Mucosa of descending colon (tissue), 3 donors: ENCODE measurements at places on chromosomes 5 and 9. TPM values are rescaled to one million over a fixed set of nuclear protein-coding genes. Genes with fewer than 3 reads are reported as not detected.

- no peak for DNase-seq
Measured at GRCh38 chr5:10439692-10440091, 2.0 kb upstream of the ROPN1L start.

- DNase-seq: no peak
Measured at GRCh38 chr5:154174091-154174490, 16.4 kb upstream of the GALNT10 start.

DNA sequence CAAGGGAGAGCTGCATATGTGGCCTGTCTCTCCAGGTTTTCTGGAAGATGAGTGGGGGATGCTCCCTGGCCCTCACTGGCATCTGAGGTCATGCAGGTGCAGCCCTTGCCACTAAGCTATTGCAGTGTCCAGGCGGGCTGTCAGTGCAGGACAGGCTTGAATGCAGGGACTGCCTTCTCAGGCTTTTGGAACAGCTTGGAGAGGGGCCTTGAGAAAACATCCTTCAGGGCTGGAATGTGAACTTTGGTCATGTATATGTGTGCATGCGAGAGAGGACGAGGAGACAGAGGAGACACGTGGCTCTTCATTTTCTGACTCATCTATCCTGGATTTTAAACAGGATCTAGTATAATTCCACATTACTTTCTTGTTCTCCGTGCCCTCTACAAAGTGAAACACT, 90.3 kb downstream of the MACROH2A1 start:
- no peak for DNase-seq

- peak; percentile 79 for DNase-seq
Measured at GRCh38 chr5:157266286-157267007, 524 bp downstream of the CYFIP2 start.

- DNase-seq: no peak
Measured at GRCh38 chr9:88289532-88289931, 98.7 kb upstream of the SPIN1 start.

GRCh38 chr9:35495984-35496383, 6.1 kb downstream of the RUSC2 start:
- no peak for DNase-seq

DNA sequence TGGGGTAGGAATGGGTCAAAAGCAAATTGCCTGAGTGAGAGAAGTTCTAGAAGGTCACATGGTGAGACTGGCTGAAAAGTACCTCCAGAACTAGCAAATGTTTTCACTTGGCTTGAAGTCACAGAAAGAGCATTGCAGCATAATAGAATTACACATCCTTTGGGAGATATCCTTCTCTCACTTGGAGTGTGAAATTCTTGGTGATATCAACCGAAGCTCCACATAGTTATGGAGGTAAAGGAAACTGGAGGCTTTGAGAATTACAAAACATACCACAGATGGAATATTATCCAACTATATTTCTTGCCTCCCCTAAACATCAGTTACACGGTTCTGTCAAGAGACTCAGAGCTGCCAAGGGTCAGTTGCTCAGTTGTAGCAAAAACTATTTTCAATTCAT, 182.4 kb downstream of the SEMA5A start:
- no peak for DNase-seq

- peak; percentile 45 for DNase-seq
Measured at GRCh38 chr9:104961238-104961637, 33.3 kb upstream of the ABCA1 start.

DNA sequence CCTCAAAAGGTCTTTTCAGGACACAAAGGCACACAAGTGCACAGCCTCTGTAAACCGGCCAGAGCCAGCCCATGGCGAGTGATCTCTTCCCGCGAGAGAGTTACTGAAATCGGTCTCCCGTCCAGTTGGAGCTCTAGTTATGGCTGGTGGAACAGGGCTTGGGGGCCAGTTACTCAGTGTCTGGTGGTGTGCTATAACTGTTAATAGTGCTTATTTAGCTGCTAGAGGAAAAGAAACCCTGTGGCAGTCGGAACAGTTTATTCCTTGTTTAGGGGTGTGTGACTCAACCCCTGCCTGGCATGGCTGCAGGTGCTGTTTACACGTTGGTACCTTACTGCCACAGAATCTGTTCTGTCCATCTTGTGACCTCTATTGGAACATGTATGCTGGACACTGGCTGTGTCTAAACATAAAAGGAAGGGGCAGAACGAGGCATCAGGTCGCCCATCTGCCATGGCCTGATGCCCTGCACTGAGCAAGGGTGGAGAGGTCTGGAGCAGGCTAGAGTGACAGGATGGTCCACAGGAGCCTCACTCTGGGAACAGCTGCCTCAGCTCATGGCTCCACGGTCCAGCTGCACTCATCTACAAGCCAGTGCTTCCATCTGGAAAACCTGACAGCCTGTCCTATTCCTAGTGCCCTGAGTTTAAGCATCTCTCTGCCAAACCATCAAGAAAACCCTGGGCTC, 49.6 kb upstream of the SIMC1 start:
- DNase-seq: no peak

DNA sequence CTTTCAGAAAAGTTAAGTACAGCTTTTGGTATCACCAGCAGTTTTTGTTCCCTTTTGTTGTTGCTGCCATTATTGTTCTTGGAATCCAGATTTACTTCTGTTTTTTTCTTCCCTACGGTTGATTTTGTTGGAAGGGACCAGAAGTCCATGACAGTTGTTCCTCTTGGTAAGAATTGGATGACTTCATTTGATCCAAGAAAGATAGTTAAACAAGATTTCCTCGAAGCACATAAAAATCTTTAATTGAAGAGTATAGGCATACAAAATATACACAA, 65.4 kb downstream of the CDC42SE2 start:
- no peak for DNase-seq

GRCh38 chr5:160744268-160745101, 107.5 kb downstream of the ATP10B start:
- no peak for DNase-seq

- DNase-seq: no peak
Measured at GRCh38 chr9:35863583-35863982, 6.6 kb downstream of the OR13J1 start.

GRCh38 chr5:154868702-154869101, 10.3 kb downstream of the CNOT8 start:
- DNase-seq: no peak

GRCh38 chr5:56522960-56523359, 289.8 kb upstream of the ANKRD55 start:
- DNase-seq: no peak

DNA sequence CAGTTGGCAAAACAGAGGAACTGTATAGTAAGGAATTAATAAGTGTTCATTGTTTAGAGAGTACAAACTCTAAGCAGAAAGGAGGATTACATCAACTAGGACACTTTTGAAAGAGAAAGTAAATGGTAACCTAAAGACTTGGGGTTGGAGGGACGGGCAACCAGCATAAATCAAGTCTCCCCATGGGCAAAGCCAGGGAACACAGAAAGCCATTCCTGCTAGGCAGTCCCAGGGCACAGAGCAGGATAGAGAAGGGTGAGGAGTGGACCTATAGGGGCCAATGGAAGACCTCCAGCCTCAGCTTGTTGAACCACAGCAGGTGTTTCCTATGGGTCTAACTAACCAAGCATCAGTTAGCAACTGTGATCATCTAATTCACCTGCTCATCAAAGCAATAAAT, 9.2 kb upstream of the ERAP1 start:
- DNase-seq: no peak

- DNase-seq: no peak
Measured at GRCh38 chr9:80518441-80518840, 946.7 kb downstream of the TLE4 start.

NME5 gene
- 4.3 TPM for total RNA-seq

SOWAHA gene
- 11.6 TPM for total RNA-seq

ANKRD34B gene
- not detected for total RNA-seq

KCNN2 gene
- 3.5 TPM for total RNA-seq

SH3RF2 gene
- 99.7 TPM for total RNA-seq

SLC25A46 gene
- total RNA-seq: 49.5 TPM

TNFSF8 gene
- 1.0 TPM for total RNA-seq

SPINK6 gene
- total RNA-seq: 3.0 TPM

OR13D1 gene
- not detected for total RNA-seq

ORM2 gene
- total RNA-seq: 1.0 TPM

CAMK2A gene
- total RNA-seq: 0.46 TPM

PCDHA4 gene
- 0.85 TPM for total RNA-seq
